GM23338 (cell line): ENCODE measurements at places on chromosomes 5 and 9.

DNA sequence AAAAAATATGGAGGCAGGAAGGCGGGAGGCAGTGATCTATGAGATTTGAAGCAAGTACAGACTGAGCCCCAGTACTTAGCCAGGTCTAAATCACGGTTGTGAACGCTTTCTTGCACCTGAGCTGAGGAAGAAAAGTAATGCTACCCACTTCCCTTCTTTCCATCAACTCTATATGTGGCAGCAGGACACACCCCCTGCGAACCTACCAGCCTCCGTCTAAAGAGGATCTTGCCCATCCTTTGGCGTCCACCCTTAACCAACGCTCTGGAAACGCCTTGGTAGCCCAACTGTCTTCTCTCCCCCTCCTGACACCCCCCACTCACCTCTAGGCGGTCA, 545 bp downstream of the HMGCS1 start:
- no peak for DNase-seq

- no peak for DNase-seq
Observed at GRCh38 chr5:7192016-7192415, 203.9 kb upstream of the ADCY2 start.

DNA sequence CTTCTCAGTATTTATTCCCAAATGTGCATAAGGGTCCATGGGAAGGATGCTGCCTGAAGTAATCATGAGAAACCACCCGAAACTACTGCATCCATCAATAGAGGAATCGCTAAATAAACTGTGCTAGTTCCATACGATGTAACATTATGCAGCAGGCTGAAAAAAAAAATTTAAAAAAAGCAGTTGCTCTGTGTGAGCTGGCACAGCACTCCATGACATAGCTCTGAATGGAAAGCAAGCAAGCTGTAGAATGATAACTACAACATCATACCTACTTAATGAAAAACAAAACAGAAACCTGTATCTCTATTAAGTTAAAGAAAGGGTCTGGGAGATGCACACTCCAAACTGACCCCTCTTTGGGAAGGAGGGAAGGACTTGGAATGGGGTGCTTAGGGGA, 49.3 kb downstream of the SHB start:
- DNase-seq: no peak

DNA sequence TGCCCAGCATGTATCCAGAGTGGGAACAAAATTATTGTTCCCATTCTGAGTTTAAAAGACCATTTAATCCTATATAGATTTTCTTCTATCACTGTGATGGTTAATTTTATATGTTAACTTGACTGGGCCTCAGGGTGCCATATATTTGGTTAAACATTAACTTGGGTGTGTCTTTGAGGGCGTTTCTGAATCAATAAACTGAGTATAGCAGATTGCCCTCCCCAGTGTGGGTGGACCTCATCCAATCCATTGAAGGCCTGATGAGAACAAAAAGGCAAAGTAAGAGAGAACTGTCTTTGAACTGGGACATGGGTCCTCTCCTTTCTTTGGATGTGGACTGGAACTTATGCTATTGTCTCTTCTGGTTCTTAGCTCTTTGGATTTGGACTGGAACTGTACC, 17.3 kb downstream of the RIOK2 start:
- DNase-seq: no peak

- no peak for DNase-seq
Observed at GRCh38 chr5:16467363-16468219, 2.0 kb upstream of the ZNF622 start.

GRCh38 chr5:177378884-177379883, 5.0 kb upstream of the SLC34A1 start:
- no peak for DNase-seq

DNA sequence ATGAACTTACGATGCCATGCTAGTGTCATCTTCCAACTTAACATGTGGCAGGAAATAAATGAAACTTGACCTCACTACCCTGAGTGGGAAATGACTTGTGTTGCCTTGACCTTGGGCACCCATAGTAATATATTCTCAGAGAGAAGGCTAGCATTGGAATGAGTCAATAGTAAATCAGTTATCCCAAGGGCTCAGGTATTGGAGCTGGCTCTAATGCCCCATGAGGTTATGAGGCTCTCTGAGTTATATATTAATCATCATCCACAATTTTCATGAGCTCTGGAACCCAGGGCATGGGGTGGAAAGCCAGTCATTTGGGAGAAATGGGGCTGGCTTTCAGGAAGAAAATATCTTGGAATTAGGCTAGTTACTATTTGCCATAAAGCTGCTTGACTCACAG, 42.4 kb upstream of the SMIM32 start:
- no peak for DNase-seq

DNA sequence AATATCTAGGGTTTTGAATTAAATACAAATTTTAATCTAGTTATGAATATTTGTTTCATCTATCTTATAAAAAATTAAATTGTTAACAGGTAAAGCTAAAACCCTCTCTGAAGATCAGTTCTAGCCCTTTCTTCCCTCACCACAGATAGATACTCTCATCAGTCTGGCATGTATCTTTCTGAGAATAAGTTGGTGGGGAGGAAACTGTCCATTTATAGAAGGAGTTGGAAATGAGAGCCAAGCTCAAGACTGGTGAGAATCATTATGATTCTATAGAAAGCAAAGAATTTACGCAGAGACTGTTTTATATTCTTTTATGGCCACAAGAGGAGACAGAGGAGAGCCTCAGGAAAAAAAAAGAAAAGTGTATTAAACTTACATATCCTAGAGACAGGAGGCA, 59.0 kb downstream of the STARD4 start:
- no peak for DNase-seq

GRCh38 chr5:19713740-19714139, 274.3 kb downstream of the CDH18 start:
- no peak for DNase-seq

DNA sequence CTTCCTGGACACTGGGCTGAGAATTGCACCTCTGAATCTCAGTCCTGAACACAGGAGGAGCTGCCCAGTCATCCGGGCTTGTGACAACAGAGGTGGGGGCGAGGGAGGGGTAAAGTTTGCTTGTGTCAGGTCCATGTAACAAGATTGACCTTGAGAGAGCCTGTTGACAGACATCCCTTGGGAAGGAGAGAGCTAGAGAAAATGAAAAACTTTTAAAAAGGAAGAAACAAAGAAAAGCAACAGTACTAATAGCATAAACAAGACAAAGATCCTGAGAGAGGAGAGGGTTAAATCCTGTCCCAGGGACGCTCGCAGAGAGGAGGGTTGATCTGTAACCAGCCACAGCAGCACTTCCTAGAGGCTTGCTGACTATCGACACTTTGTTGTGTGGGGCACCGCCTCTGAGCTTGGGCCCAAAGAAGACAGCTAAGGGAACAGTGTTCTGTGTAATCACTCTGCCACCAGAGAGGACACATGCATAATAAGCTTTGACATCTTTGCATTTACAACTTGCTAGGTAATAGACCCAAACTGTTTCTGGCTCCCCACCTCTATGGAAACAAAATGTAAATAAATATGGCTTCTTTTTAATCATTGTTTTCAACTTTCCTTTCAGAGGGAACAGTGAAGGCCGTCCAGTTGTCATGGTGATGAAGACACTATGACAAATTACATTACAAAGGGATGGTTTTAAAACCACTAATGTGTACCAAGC, 363.7 kb downstream of the CSNK1G3 start:
- peak; percentile 83 for DNase-seq
